Hematopoietic multipotent progenitor cell (in vitro differentiated cells): ENCODE measurements at places on chromosomes 6 and 20.
A peak's percentile ranks its signal among the peaks of the same experiment; 100 is the strongest.

- DNase-seq: no peak
Observed at GRCh38 chr20:6533761-6534479, 233.6 kb upstream of the BMP2 start.

DNA sequence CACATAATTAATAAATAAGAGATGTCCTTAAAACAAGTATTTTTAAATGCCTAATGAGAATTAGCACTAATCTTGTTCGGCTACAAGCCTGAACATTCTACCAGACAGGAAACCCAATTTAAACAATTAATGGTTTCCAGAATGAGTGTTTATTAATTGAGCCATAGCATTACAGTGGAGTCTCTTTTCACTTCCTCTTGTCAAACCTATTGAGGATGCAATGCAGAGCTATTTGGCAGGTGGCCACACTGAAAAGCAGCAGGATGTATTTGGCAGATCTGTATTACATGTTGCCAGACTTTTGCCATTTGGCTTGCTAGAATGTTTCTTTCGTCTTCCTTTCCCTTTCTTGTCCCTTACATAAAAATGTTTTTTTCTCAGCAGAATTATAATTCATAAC is 475.2 kb upstream of the MARCKS start:
- DNase-seq: no peak

- DNase-seq: no peak
Observed at GRCh38 chr6:106796781-106797180, 167.4 kb downstream of the QRSL1 start.

DNA sequence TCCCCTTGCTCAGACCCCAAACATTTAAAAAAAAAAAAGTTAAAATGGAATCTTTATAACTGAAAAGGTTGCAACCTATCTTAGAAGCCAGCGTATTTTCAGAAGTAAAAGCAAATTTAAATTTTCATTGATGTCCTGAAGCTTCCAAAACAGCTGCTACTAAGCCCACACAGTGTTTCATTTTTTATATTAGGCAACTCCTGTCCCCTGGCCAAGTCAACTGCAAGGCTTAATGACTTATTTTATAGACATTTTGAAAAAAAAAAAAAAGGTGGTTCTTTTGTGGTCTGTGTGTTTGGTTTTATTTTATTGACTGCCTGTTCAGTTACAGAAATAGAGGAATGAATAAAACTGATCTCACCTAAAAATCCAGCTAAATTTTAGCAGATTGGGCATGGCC is 13.0 kb downstream of the CFAP61 start:
- DNase-seq: no peak

- DNase-seq: peak; percentile 57
Observed at GRCh38 chr6:35240838-35241801, 18.4 kb upstream of the ZNF76 start.

GRCh38 chr20:58022711-58023110 is 205.7 kb downstream of the ANKRD60 start:
- DNase-seq: no peak

- no peak for DNase-seq
Observed at GRCh38 chr6:169289619-169290339, 36.1 kb upstream of the THBS2 start.

GRCh38 chr20:1860446-1860845 is 34.8 kb upstream of the SIRPA start:
- no peak for DNase-seq

DNA sequence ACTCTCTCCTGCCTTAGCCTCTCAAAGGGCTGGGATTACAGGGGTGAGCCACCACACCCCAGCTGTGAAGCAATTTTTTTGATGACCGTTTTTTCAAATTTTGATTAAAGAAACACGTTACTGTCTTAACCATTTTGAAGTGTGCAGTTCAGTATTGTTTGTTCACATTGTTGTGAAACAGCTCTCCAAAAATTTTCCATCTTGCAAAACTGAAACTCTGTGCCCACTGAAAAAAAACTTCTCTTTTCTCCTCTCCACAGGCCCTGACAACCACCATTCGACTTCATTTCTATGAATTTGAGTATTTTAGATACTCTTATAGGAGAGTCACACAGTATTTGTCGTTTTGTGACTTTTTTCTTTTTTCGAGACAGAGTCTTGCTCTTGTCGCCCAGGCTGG is 53.9 kb downstream of the ECT2L start:
- DNase-seq: no peak

DNA sequence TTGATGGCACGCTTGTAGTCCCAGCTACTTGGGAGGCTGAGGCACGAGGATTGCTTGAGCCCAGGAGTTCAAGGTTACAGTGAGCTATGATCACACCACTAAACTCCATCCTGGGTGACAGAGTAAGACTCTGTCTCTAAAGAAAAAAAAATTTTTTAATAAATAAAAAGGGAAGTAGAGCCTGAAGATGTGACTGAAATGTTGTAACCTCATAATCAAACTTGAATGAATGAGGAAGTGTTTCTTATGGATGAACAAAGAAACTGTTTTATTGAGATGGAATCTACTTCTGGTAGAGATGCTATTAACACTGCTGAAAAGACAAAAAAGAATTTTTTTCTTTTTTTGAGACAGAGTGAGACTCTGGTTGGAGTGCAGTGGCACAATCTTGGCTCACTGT is 6.7 kb downstream of the MAK start:
- no peak for DNase-seq

- DNase-seq: no peak
Observed at GRCh38 chr6:38364127-38364526, 275.6 kb downstream of the BTBD9 start.

- no peak for DNase-seq
Observed at GRCh38 chr6:142821164-142821716, 123.7 kb downstream of the HIVEP2 start.

DNA sequence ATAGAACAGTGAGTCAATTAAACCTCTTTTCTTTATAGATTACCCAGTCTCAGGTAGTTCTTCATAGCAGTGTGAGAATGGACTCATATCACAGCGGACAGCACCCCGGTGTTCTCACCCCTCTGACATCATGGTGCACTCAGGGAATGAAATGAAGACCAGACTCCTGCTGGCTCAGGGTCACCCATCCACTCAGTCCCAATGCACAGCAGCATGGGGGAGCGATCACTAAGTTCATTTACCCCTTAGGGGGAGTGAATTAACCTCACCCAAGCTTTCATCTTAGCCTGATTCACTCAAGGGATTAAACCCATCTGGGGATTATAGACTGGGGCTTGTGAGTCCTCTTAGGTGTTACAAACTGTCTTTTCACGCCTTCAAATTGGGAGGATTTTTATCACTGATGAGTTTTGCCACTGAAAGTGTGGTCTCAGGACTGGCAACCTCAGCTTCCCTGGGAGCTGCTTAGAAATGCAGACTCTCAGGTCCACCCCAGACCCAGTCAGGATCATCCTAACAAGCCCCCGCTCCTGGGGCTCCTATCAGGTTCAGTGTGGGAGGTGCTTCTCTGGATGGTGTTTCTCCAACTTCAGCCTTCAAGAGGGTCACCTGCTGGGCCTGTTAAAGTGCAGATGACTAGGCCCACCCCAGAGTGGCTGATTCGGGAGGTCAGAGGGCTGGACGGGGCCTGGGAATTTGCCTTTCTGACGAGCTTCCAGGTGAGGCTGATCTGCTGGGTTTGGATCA is 44.3 kb upstream of the FRMD1 start:
- DNase-seq: no peak

- DNase-seq: no peak
Observed at GRCh38 chr6:136470044-136470443, 80.2 kb downstream of the MAP7 start.

- DNase-seq: no peak
Observed at GRCh38 chr6:48110436-48111142, 408 bp downstream of the PTCHD4 start.
